Glomerular endothelial cell (primary cell): ENCODE measurements at places on chromosomes 1 and 21.

DNA sequence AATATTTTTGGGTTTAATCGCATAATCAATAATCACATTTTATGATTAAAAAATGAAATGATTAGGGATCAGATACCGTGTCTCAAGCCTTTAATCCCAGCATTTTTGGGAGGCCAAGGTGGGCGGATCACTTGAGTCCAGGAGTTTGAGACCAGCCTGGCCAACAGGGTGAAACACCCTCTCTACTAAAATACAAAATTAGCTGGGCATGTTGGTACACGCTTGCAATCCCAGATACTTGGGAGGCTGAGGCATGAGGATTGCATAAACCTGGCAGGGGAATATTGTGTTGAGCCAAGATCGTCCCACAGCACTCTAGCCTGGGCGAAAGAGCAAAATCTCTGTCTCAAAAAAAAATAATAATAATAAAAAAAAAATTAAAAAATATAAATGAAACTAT lies 1581.4 kb downstream of the KCNT2 start:
- DNase-seq, result no peak

DNA sequence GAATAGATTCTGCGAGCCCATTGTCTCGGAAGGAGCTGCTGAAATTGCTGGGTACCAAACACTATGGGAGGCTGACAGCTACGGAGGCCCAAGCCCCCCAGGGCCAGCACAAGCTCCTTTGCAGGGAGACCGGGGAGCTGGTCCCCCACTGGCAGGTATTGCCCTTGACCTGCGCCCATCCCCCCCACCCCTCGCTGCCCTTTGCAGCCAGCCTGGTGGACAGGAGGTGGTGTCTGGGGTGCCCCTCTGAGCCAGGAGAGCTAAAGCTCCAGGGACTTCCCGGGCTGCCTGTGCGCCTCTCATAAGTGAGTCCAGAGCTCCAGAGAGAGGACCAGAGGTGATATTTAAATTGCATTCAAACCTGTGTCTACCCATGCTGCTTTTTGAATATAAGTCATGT lies 5.4 kb downstream of the SERTAD4 start:
- DNase-seq, result no peak

DNA sequence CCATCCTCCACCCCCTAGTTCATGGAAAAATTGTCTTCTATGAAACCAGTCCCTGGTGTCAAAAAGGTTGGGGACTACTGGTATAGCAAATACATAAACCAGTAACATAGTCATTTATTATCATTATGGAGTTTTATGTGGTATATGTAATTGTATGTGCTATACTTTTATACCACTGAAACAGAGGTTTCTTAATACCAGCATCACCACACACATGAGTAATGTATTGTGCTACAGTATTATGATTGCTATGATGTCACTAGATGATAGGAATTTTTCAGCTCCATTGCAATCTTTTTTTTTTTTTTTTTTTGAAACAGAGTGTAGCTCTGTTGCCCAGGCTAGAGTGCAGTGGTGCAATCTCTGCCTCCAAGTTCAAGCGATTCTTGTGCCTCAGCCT lies 5.7 kb upstream of the PAXBP1 start:
- no peak for DNase-seq

- no peak for DNase-seq
Observed at GRCh38 chr1:58572690-58573089, 4.4 kb downstream of the TACSTD2 start.

DNA sequence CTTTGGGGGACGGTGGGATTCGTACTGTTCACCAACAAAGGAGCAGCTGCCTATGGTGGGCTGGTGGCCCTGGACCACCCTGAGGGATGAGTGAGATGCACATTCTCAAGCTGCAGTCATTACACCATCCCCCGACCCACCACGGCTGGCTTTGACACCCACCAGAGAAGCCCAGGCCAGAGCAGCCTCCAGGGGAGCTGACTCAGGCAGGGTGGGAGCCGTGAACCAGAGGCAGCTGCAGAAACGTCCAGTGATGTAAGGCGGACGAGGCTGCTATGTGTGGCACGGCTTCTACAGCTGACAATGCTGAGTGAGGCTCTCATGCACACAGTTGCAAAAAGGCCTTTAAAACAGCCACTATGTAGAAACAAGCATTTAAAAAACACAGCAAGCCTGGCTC lies 40.1 kb downstream of the CHAF1B start:
- no peak for DNase-seq

DNA sequence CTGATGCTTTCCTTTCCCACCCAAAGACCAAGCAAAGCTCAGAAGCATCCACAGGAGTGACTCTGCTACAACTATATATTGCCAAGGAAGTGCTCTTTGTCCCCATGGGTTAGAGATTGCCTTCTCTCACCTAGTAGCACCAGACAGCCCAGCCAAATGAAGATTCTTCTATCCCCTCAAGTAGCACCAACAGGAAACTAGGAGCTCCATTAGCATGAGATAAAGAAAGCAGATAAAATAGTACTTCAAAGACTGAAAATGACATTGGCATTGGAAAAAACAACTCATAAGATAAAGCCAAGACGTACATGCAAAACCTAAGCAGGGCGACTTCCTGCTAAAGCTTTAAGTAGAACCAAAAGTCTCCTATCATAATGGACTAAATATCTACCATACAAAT lies 871.5 kb downstream of the AMY1C start:
- no peak for DNase-seq

DNA sequence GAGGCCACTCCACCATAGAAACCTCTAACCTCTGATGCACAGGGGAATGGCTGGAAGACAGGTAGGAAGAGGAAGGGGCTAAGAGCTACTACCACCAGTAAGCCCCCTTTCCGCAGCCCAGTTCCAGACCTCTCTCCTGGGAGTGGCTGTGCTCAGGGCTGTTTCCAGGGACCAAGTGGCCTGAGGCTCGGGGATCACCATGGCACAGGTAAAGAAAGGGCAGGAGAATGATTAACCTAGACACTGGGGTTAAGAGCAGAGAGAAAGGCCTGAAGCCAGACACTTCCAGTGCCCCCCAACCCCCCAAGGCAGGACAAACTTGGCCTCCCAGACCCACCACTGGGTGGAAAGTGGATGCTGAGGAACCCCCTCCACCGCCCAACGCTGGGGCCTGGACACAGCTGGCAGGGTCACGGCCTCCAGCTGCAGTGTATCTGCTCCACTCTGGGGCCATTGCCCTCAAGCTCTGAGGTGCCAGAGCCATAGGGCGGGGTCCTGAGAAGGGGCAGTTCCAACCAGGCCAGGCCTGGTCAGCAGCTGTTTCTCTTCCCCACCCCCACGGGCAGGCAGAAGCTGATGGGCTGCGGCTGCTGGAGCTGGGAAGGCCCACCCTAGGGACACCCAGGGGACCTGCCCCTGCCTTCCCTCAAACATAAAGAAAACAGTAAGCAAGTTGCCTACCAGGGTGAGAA lies 2.6 kb downstream of the TAGLN2 start:
- DNase-seq, result no peak

DNA sequence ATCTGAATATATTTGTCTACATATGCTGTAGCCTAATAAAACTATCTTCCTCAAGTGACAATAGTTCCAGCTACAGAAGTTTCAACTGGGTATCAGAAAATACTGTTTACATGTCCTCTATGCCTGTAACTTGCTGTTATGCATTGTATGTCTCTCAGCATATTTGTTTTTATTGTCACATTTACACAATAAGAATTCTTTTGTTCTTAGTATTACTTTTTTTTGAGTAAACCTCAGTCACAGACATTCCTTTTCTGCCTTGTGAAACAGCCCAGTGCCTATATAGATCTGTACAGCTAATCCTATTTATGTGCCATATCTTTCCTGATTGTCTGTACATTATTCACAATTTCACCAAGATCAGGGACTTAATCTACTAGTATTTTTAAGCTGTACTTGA lies 565.2 kb downstream of the NEGR1 start:
- no peak for DNase-seq

- DNase-seq, result no peak
Observed at GRCh38 chr1:7425771-7426170, 345.3 kb upstream of the VAMP3 start.
